ENCODE measurements at places on chromosomes 7 and 10.

- H3K27ac ChIP-seq: no peak overlapping the region
- H3K4me3 ChIP-seq: no peak overlapping the region
- no peak for ATAC-seq
- no peaks in the 10 kb centered on the region for H3K36me3 ChIP-seq
- H3K4me1 ChIP-seq: no peaks in the 10 kb centered on the region
These were observed 103.1 kb upstream of the RHOBTB1 start for GRCh38 chr10:61047081-61047480.

- H3K27ac ChIP-seq: no peak overlapping the region
- no peaks in the 10 kb centered on the region for H3K36me3 ChIP-seq
- ATAC-seq: no peak
These were observed 52.6 kb downstream of the SH3PXD2A start for GRCh38 chr10:103802637-103803353.

DNA sequence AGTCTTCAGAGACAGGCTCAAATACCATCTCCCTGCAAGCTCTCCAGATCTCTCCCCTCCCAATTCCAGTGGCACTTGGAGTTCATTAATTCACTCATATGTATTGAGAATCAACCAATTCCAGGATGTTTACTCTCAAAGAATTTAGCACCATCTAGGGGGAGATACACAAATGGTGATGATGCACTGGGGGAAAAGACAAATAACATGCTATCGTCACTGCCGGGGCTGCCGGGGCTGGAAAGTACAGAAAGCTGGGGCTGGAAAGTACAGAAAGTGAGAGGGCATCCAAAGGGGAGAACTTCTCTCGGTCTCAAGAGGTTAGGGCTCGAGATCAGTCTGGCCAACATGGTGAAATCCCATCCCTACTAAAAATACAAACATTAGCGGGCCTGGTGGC is 118.7 kb downstream of the MKX start:
- ATAC-seq: no peak
- H3K27ac ChIP-seq: no peak overlapping the region
- no peak overlapping the region for H3K4me3 ChIP-seq
- peaks cover 14% of the 10 kb centered on the region for H3K27me3 ChIP-seq
- H3K36me3 ChIP-seq: no peaks in the 10 kb centered on the region
- H3K4me1 ChIP-seq: no peaks in the 10 kb centered on the region

DNA sequence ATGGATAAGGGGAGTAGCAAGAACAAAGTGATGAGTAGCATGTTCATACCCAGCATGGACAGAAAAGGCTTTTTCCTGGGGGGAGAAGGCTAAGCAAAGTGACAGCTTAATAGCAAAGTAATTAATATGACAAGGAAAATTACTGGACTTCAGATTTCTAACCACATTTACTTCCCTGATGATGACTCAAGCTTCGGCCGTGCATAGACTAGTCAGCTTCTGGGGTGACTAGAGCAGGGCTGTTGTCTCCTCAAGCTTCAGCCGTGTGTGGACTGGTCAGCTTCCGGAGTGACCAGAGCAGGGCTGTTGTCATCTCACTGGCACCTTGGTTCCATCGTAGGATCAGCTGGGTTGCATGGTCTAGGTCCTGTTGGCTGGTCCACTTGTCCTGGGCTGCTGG is 2.1 kb upstream of the ZNF117 start:
- no peak overlapping the region for H3K27ac ChIP-seq
- no peaks in the 10 kb centered on the region for H3K4me1 ChIP-seq
- H3K27me3 ChIP-seq: no peaks in the 10 kb centered on the region
- H3K4me3 ChIP-seq: no peak overlapping the region

DNA sequence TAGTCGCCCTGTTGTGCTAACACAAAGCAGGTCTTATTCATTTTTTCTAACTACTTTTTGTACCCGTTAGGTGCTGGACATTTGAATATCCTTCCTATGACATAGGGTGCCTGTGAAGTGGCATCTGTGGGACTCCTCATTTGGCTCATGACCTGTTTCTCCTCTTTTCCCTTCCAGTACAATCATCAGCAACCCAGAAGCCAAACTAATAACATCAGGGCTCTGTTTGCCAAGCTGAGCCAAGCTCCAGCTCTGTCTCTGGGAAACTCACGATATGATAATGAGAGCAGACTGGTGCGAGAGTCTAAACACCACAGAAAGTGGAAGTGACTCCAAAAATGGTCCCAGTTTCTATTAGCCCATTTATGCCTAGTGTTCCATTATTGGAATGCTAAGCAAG is 92.0 kb downstream of the SVIL start:
- no peaks in the 10 kb centered on the region for H3K27me3 ChIP-seq
- ATAC-seq: no peak
- peaks cover 13% of the 10 kb centered on the region for H3K36me3 ChIP-seq
- H3K27ac ChIP-seq: no peak overlapping the region
- H3K4me1 ChIP-seq: peaks cover 6% of the 10 kb centered on the region
- no peak overlapping the region for H3K4me3 ChIP-seq

DNA sequence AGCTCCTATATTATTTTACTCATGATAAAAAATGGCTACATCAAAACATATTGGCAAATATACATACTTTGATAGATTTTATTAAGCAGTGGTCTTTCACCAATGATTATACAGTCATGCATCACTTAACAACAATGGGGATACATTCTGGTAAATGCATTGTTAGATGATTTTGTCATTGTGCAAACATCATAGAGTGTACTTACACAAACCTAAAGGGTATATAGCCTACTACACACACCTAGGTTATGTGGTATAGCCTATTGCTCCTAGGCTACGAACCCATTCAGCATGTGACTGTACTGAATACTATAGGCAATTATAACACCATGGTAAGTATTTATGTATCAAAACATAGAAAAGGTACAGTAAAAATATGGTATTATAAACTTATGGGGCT is 98.9 kb upstream of the IL6 start:
- no peaks in the 10 kb centered on the region for H3K4me1 ChIP-seq
- H3K4me3 ChIP-seq: no peak overlapping the region
- H3K27me3 ChIP-seq: peaks cover 16% of the 10 kb centered on the region

DNA sequence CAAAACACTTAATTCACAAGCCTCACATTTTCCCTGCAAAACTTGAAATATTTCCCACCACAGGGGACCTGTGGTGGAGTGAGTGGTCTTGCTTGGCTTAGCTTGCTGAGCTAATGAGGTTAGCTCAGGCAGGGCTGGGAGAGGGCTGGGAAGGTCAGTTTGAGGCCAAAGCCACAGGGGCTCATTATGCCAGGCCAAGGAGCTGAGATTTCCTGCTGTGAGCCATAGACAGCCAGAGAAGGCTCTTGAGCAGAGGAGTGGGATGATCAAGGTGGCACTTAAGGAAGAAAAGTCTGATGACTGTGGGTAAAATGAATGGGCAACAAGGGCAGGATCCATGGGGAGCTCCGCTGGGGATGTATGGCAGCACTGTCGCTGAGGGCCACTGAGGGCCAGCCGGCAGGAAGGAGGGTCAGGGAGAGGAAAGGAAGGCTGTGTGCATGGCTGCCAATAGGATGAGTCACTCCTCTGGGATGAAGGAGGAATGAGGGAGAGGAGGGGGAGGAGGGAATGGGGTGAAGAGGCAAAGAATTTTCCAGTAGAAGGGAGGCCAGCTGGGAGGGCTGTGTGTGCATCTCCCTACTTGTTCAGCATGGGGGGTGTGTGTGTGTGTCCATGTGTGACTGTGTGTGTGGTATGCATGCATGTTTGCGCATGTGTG is 18.7 kb upstream of the ZNF488 start:
- H3K4me3 ChIP-seq: no peak overlapping the region
- no peaks in the 10 kb centered on the region for H3K4me1 ChIP-seq
- ATAC-seq: no peak
- peaks cover 13% of the 10 kb centered on the region for H3K27me3 ChIP-seq
- H3K36me3 ChIP-seq: no peaks in the 10 kb centered on the region
- H3K27ac ChIP-seq: no peak overlapping the region

GRCh38 chr7:127935847-127936376 is 95.3 kb downstream of the LRRC4 start:
- peaks cover 13% of the 10 kb centered on the region for H3K4me1 ChIP-seq
- no peak for ATAC-seq
- H3K4me3 ChIP-seq: no peak overlapping the region
- H3K27me3 ChIP-seq: no peaks in the 10 kb centered on the region

DNA sequence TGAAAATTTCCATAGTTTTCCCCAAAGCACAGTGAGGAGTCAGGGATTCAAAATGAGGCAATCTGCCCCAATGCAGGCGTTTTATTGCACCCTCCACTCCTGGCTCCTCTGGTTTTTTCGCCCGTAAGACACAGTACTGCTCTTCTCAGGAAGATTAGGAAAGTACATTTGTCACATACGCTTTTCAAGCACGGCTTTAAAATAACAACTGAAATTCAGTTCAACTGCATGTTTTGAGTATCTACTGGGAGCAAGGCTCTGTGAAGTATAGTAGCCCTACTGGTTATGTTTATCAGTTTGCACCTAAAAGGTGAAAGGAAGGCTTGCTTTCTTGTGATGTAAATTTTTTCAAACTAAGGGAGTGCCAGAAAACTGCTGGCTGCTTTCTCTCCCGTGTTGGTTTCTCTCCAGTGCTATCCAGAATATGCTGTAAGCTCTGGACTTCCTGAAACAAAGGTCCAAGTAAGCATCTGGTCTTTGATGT is 1.9 kb upstream of the SGMS1 start:
- H3K27ac ChIP-seq: peak overlapping the region; percentile 92
- peaks cover 17% of the 10 kb centered on the region for H3K4me1 ChIP-seq
- peaks cover 6% of the 10 kb centered on the region for H3K36me3 ChIP-seq
- H3K4me3 ChIP-seq: peak overlapping the region; percentile 100
- no peak for ATAC-seq

DNA sequence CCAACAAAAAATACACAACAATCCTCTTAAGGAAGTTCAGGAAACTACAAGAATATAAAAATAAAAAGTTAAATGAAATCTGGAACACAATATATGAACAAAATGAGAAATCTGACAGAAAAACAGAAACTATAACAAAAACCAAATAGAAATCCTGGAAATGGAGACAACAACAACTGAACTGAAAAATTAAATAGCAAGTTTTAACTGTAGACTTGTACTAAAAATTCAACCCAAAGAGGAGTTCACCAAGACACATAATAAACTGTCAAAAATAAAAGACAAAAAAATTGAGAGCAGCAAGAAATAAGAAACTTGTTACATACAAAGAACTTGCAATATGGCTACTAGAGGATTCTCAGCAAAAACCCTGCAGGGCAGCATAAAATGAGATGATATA is 45.1 kb downstream of the HBP1 start:
- no peaks in the 10 kb centered on the region for H3K27me3 ChIP-seq
- no peak for ATAC-seq
- peaks cover 60% of the 10 kb centered on the region for H3K36me3 ChIP-seq
- H3K4me3 ChIP-seq: no peak overlapping the region
- H3K4me1 ChIP-seq: peaks cover 3% of the 10 kb centered on the region

DNA sequence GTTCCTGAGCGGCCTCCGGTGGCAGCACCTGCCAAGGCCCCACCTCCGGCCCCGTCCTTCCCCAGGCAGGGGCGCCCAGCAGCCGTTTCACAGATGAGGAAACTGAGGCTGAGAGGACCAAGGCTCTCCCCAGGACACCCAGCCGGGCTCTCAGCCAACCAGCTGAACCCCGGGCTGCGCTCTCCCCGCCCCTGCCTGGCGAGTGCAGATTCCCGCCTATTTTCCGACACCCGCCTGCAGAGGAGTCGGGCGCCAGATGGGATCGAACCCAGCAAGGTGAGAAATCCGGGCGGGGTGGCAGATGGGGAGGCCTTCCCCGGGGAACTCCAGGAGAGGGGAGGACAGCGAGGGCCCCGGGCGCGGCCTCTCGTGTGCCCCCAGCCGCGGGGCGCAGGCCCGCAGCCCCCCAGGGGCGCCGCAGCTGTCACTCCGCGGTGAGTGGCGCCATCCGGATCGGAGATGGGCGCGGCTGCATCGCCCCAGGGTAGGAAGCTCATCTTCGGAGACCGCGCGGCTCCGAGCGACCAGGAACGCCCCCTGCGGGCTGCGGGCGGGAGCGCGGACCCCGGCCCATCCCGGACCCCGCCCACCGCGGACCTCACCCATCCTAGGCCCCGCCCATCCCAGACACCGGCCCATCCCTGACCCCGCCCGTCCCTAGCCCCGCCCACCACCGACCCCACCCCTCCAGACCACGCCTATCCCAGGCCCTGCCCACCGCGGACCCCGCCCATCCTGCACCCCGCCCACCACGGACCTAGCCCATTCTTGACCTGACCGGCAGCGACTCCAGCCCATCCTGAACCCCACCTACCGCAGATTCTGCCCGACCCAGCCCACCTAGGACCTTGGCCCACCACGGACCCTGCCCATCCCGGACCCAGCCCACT is 90.3 kb downstream of the MICALL2 start:
- H3K27me3 ChIP-seq: peaks cover 39% of the 10 kb centered on the region
- peak; percentile 43 for ATAC-seq
- H3K36me3 ChIP-seq: no peaks in the 10 kb centered on the region
- no peak overlapping the region for H3K27ac ChIP-seq
- no peak overlapping the region for H3K4me3 ChIP-seq
- no peaks in the 10 kb centered on the region for H3K4me1 ChIP-seq

- peaks cover 2% of the 10 kb centered on the region for H3K4me1 ChIP-seq
- no peak for ATAC-seq
- peak overlapping the region; percentile 55 for H3K27ac ChIP-seq
- H3K4me3 ChIP-seq: no peak overlapping the region
- H3K27me3 ChIP-seq: no peaks in the 10 kb centered on the region
These were observed 68.1 kb downstream of the RNF216 start for GRCh38 chr7:5713124-5713912.
